ENCODE measurements at places on chromosomes 7 and 10. TPM values are rescaled to one million over a fixed set of nuclear protein-coding genes. Genes with fewer than 3 reads are reported as not detected.

Gene CLDN4
- total RNA-seq = 103 TPM

- no peak for DNase-seq
These were observed 191.5 kb upstream of the CELF2 start for GRCh38 chr10:10826125-10826524.

DNA sequence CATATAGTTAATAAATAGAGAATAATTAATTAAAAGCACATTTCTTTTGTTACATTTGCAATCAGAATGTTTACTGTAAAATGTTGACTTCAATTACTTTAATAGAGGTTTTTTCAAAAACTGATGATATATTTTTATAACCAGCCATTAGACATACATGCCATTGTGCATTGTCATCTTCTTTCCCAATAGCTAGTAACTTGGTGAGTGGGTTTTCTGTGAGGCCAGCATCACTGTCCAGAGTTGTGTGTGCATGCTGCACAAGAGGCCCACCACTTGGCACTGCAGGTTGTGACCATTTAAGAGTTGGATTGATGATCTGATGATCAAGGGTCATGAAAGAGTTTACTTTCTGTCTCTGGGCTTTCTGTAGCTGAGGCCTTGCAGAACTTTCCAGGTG, 46.5 kb downstream of the TFEC start:
- no peak for DNase-seq

GRCh38 chr10:44352316-44353127, 32.4 kb downstream of the CXCL12 start:
- DNase-seq = peak; percentile 61

GRCh38 chr7:38704041-38704547, 72.9 kb upstream of the AMPH start:
- no peak for DNase-seq

DNA sequence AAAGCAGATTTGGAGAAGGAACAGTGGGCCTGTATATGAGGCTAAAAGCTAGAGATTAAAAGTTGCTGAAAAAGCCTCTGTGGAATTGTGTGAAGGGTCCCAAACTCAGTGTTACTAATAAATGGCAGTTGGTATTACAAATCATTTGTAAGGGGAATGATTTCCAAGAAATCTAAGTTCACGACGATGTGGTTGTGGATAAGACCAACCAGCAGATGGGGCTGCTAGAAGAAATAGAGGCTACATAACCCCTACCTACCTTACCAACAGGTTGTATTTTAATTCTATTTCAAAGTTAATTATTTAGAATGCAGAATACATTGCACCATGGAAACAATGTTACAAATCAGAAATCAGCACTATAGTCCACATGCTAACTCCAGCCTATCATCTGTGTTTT, 377.1 kb downstream of the HPSE2 start:
- no peak for DNase-seq

- DNase-seq = no peak
These were observed 118.1 kb upstream of the PHF14 start for GRCh38 chr7:10855583-10855982.

GRCh38 chr10:106913348-106913747, 251.2 kb downstream of the SORCS1 start:
- no peak for DNase-seq

DNA sequence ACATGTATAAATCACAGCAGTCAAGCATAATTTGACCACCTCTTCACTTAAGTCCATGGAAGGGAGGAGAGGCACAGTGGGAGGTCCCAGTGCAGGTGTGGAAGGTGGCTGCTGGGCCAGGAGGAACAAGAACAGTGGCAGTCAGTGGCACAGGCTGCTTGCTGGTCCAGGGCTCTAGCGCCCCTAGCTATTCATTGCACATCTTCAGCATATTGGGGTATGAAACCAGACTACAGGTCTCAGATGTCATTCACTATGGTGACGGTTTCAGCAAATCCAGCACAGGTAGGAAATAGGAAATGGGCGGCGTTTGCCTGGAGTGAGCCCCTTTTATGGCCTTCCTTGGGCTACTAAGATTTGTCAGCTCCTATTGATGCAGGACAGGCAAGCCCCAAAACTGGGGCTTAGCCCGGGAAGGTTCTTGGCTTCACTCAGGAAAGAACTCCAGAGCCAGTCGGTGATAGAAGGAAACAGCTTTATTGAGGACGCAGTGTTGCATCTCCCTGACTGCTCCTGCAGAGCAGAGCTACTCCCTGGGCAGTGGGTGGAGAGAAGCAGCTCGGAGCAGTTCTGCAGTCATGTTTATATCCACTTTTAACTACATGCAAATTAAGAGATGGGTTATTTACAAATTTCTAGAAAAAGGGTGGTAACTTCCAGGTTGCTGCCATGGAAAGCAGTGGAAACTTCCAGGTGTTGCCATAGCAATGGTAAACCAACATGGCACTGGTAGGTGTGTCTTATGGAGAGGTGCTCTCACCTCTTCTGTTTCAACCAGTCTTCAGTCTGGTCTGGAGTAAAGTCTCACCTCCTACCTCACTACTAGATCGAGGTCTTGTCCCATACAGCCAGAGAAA, 608.8 kb downstream of the PARD3 start:
- no peak for DNase-seq

DNA sequence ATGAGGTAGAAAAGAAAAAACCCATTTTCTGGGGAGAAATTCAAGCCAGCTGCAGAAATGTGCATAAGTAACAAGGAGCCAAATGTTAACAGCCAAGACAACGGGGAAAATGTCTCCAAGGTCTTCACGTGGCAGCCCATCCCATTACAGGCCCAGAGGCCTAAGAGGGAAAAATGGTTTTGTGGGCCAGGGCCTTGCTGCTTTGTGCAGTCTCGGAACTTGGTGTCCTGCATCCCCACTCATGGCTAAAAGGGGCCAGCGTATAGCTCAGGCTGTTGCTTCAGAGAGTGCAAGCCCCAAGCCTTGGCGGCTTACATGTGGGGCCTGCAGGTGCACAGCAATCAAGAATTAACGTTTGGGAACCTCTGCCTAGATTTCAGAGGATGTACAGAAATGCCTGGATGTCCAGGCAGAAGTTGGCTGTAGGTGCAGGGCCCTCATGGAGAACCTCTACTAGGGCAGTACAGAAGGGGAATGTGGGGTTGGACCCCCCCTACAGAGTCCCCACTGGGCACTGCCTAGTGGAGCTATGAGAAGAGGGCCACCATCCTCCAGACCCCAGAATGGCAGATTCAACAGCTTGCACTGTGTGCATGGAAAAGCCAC, 9.0 kb downstream of the ORC5 start:
- no peak for DNase-seq

Data from upper lobe of right lung (tissue), 1 donor.